ENCODE measurements at places on chromosomes 5 and 9. TPM values are rescaled to one million over a fixed set of nuclear protein-coding genes. Genes with fewer than 3 reads are reported as not detected.

DNA sequence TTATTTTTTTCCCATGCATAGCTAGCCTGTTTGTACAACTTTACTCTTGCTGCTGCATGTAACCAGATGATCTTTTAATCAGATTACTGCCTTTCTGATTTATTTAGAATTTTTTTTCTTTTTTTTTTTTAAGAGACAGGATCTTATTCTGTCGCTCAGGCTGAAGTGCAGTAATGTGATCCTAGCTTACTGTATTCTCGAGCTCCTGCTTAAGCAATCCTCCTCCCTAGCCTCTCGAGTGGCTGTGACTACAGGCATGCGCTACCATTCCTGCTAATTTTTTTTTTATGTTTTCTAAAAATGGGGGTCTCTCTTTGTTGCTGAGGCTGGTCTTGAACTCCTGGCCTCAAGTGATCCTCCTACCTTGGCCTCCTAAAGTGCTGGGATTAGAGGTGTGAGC lies 9.6 kb downstream of the DCP2 start:
- DNase-seq: no peak

GRCh38 chr9:109117856-109118807 lies 1.6 kb downstream of the TMEM245 start:
- DNase-seq: peak; percentile 89

GRCh38 chr5:92518318-92518904 lies 1062.6 kb downstream of the NR2F1-AS1 start:
- DNase-seq: peak; percentile 12

Gene AJM1
- total RNA-seq: 0.42 TPM

DNA sequence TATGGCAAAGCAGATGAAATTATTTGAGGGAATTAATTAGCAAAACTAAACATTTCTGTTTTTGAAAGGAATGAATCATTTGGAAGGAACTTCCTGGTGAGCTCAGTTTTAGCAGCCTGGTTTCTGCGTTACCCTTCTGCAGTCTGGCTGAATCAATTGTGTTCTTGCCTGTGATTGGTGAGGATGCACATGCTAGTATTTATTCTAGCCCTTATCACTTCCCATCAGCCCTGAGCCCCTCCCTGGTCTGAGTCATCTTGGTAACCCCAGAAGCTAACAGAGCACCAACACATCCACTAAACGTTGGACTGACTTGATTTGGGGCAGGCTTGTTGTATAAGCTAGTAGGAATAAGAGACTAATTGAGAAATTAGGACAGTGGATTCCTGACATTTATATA lies 6.6 kb downstream of the TJP2 start:
- DNase-seq: peak; percentile 99

Gene IL7R
- total RNA-seq: 6.7 TPM

GRCh38 chr5:156540491-156540890 lies 213.5 kb downstream of the SGCD start:
- DNase-seq: no peak

Gene ARL14EPL
- not detected for total RNA-seq

- no peak for DNase-seq
Observed at GRCh38 chr9:8826281-8826680, 1026.7 kb upstream of the DMAC1 start.

GRCh38 chr5:52134013-52134650 lies 653.6 kb upstream of the ITGA1 start:
- DNase-seq: no peak

GRCh38 chr5:65483546-65484346 lies 2.0 kb upstream of the ADAMTS6 start:
- DNase-seq: peak; percentile 37

Gene DBH
- not detected for total RNA-seq

Gene ANKRD18B
- 10.9 TPM for total RNA-seq
